Activated CD8-positive, alpha-beta memory T cell treated with anti-CD3 and anti-CD28 coated beads for 4 hours (primary cell): ENCODE measurements at places on chromosomes 2 and 18.

- DNase-seq = no peak
Measured at GRCh38 chr18:51767293-51767692, 569.8 kb upstream of the MEX3C start.

- DNase-seq = no peak
Measured at GRCh38 chr2:106120432-106120831, 73.7 kb downstream of the UXS1 start.

GRCh38 chr2:6749962-6750361 lies 115.7 kb downstream of the CMPK2 start:
- DNase-seq = no peak

GRCh38 chr2:64538764-64539433 lies 14.8 kb downstream of the AFTPH start:
- no peak for DNase-seq

DNA sequence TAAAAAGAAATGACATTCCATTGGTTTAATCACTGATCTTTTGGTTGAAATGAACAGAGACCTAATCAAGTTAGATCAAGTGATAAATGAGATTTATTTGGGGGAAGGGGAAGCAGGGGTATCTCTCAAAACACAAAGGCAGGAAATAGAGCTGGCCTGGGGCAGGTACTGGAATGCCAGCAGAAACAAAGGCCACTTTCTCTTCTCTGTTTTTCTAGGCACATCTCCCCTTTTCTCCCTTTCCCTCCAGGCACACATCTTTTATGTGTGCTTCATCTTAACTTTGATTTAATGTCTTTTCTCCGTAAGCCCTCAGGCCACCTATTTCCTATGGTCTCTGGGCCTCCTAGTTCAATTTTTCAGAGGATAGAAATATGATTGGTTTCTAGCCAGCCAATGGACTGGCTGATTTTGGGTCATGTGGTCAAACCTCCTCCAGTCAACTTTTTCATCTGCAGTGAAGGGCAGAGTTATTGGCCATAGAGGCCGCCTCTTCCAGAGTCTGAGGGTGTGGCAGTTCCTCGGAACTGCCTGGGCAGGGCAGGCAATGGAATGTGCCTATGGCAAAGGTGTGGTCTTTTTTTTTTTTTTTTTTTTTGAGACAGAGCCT lies 58.9 kb upstream of the FAM136A start:
- no peak for DNase-seq

GRCh38 chr2:229350117-229350805 lies 79.2 kb upstream of the PID1 start:
- no peak for DNase-seq
